ENCODE measurements at places on chromosomes 1 and 21.
A peak's percentile ranks its signal among the peaks of the same experiment; 100 is the strongest.

DNA sequence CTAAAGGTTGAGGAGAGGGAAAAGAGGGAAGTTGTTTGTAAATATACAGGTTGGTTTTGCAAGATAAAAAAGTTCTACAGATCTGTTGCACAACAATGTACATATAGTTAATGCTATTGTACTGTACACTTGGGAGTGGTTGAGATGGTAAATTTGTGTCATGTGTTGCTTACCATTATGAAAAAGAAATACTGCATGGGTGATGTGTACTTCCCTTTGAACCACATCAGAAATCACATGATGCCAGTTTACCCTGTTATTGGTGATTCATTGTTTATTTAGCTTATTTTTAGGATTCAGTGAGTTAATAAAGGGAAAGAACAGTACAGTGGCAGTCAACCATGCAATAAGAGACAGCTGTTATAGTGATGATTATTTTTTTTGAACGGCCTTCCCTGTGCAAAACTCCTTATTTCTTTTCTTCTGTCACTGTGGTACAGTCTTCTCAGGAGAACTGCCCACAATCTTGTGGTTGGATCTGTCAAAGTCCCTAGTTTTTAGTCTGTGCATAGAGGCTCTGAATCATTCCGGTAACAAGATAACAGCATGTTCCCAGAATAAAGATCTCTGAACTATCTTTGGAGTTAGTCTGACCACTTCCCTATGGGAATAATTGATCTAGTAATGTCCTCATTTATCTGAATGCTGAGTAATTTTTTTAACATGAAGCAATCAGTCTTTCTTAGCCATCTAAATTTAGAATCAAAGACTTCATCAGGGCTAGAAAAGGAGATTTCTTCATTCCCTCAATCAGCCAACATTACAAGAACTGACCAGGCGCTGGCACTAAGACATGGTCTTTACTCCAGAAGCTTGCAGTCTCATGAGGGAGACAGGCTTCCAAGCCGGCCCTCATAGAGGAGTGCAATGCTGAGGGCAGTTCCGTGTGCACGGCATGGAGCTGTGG is 84.2 kb downstream of the SH3GLB1 start:
- DNase-seq: no peak

DNA sequence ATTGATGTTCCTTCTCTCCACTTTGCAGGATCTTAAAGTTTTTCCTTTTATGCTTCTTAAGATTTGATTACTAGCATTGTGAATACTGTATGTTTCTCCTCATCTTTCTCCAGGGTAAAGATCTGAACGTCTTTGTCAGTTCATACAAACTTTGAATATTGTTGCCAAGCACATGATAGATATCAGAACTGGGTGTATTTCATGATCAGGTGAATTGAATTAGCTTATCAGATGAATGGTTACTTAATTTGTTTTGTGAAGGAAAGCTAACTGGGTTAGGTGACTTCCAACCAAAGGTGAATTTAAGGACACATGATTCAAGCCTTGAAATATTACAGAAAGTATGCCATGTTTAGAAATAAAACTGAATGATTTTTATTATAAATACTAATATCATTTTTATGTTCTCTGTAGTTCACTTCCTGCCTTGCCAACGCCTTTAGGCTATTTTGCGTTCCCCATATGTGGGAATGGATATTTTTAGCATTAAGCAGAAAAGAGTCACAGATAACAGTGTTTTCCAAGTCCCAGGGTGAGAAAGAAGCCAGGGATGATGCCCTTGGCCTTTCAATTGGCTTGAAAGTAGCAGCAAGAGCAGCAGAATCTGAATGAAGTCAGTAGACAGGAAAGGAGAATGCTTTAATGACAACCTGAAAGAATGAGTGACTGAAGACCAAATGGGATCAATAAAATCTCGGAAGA is 752.1 kb downstream of the NCAM2 start:
- DNase-seq: no peak

DNA sequence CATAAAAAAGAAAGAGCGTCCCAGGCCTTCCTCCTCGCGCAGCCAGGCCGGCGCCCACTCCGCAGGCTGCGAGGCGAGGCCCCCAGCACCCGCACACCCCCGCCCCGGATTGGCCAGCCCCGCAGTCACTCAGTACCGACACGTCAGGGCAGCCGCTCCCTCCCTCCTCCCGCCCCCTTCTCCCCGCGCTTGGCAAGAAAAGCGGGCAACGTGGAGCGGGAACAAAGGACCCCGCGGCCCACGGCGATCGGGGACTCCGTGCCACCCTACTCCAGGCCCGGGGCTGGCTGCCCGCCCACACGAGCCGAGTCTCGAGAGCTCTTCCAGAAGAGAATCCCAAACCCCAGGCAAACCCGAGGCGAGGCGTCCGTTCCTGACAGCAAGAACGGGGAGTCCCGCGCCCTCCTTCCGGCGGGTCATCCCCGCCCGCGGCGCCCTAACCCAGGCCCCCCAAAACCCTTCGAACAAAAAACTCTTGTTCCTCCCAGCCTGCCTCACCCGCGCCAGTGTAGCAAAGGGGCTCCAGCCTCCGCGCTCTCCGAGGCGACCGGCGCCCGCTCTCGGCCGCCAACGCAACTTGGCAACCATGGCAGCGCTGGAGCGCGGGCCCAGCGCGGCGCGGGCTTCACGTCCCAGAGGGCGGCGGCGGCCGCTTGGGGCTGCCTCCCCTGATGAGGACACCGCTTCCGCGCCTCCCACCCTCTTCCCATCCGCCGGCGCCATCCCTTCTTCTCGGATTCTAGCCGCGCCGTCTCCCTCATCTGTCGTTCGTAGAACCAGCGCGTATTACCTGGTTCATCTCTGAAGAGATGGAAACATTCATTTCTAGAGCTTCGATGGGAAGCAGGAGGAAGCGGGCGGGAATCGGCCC is 645 bp downstream of the IVNS1ABP start:
- peak; percentile 97 for DNase-seq

DNA sequence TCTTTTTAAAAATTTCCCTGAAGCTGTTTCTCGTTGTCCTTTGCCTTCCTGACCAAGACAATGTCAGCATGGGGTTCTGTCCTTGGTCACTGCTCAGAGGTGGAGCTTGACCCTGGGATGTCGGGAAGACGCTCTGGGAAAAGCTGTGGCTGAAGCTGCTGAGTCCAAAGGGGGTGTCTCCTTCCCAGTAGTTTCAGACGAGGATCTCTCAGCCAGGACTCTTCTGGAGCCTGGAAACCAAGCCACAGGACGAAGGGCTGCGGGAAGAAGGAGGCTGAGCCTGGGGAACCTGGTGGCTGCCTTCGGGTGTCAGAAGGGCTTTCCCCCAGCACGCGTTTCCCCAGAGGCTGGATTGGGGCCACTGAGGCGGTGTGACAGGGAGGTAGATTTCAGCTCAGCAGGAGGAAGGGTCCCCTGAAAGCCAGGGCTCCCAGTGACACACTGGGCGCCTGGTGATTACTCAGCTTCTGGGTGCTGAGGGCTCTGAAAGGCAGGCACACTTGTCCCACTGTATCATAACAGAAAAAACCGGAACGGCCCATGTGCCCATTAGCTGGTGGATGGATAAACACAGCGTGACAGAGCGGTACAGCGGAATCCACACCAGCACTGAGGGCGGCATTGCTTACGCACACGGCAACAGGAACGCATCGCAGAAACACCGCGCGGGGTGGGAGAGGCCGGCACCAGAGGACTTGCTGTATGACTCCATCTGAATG is 5.0 kb upstream of the KRTAP12-1 start:
- DNase-seq: no peak

GRCh38 chr1:248842781-248843331 is 4.8 kb downstream of the ZNF672 start:
- DNase-seq: peak; percentile 34

- no peak for DNase-seq
Measured at GRCh38 chr1:32619701-32620485, 30.5 kb downstream of the ZBTB8OS start.

- no peak for DNase-seq
Measured at GRCh38 chr1:188017921-188018320, 1189.2 kb downstream of the PLA2G4A start.

DNA sequence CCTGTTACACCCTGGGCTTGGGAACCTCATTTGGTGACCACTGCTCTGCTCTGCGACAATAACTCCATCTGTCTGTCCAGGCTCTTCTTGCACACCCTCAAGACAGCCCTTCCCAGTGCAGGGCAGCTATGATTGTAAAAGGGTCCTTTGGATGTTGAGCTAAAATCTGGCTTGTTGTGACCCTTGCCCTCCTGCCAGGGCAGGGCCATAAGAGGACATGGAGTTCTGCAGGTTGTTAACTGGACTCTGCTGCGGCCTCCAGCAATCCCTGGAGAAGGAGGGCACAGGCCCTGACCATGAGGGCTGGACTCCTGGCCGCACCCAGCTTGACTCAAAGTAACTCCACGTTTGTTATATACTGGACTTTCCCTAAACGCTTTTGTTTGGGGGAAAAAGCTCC is 41.2 kb downstream of the DHCR24 start:
- DNase-seq: no peak

GRCh38 chr1:6179564-6180175 is 451 bp downstream of the CHD5 start:
- no peak for DNase-seq

GRCh38 chr1:29256394-29256793 is 20.1 kb downstream of the PTPRU start:
- no peak for DNase-seq

DNA sequence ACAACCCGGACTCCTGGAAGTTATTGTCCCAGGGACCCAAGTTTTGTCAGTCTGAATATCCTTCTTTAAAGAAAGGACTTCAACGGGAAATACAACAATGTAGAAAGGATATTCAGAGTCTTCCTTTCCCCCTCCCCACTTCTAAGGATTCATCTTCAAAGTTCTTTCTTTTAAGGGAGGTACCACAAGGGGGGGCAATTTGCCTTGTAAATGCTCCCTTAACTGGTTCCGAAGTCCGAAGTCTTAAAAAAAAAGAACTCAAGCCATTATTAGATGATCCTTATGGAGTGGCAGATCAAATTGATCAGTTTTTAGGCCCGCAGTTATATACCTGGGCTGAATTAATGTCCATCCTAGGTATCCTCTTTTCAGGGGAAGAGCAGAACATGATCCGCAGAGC is 47.0 kb downstream of the SERINC2 start:
- DNase-seq: no peak

DNA sequence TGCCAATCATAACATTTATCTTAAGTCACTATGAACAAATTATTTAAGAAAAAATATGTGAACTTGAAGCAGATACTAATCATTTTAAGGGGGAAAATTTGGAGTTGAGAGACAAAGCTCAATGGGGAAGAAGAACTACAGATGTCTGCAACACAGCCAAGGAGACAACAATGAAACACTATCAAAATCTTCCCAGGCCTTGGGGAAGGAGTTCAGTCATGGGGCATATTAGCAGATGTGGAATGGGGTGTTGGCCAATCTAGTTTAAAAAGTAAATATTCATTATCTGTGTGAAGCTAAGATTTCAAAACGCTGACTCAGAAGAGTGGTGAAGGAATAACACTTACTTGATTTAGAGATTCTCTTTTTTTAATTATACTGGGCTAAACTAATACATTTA is 671.6 kb upstream of the ZP4 start:
- no peak for DNase-seq

DNA sequence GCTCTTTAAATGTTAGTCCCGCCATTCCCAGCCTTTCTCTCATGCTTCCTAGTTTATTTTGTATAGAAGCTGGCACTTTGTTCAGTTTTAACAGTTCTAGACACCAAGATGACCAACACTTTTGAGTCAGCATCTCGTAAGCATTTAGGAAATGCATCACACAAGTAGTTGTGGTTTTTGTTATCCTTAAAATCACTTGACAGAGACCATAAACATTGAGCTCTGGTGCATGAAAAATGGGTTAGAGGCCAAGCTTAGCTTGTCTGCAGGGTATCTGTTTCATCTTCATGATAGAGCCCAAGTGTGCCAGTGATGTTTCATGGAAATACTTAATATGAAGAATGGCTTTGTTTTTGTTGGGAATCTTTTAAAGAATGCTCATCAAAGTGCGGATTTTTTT is 159.7 kb downstream of the DISP1 start:
- no peak for DNase-seq

- no peak for DNase-seq
Measured at GRCh38 chr1:226344441-226345259, 35.7 kb upstream of the LIN9 start.

GRCh38 chr21:33027401-33028286 is 1.9 kb downstream of the OLIG2 start:
- DNase-seq: no peak

DNA sequence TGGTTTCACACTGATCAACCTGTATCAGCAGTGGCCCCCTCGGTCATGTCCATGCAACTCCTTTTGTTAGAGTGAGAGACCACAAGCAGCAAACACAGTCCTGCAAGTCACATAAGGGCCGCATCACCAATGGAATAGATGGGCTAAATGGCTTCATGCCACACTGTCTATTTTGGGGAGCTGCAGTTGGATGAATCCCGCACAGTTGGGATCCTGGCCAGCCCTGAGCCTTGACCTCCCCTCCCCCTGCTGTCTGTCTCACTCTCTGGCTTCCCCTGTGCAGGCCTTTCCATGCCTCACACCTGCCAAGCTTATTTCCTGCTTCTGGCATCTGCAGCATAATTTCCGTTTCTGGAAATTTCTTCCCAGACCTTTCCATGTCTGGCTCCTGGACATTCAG is 57.0 kb downstream of the CNIH3 start:
- no peak for DNase-seq

GRCh38 chr1:24567792-24568388 is 12.0 kb downstream of the NCMAP start:
- DNase-seq: no peak

- DNase-seq: no peak
Measured at GRCh38 chr1:30872948-30873263, 35.7 kb downstream of the SDC3 start.

- DNase-seq: no peak
Measured at GRCh38 chr1:40742363-40743061, 41.1 kb upstream of the KCNQ4 start.

GRCh38 chr1:242398351-242398750 is 126.1 kb downstream of the PLD5 start:
- no peak for DNase-seq

All from right forelimb (tissue), 1 donor.